Cortex of kidney (tissue), 1 donor: ENCODE measurements at places on chromosomes 7 and 10.

DNA sequence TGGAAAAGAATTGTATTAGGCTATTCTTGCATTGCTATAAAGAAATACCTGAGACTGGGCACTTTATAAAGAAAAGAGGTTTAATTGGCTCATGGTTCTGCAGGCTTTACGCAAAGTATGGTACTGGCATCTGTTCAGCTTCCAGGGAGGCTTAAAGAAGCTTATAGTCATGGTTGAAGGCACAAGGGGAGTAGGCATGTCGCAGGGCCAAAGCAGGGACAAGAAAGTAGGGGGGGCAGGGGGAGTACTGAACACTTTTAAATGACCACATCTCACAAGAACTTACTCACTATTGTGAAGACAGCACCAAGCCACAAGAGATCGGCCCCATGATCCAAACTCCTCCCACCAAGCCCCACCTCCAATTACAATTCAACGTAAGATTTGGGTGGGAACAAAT, 152.5 kb upstream of the PHF14 start:
- DNase-seq = no peak

GRCh38 chr10:96835899-96836298, 3.8 kb downstream of the LCOR start:
- DNase-seq = no peak

- no peak for DNase-seq
Observed at GRCh38 chr10:128035557-128035973, 90.7 kb downstream of the MKI67 start.

GRCh38 chr10:78209970-78210369, 176.3 kb downstream of the RPS24 start:
- DNase-seq = no peak

DNA sequence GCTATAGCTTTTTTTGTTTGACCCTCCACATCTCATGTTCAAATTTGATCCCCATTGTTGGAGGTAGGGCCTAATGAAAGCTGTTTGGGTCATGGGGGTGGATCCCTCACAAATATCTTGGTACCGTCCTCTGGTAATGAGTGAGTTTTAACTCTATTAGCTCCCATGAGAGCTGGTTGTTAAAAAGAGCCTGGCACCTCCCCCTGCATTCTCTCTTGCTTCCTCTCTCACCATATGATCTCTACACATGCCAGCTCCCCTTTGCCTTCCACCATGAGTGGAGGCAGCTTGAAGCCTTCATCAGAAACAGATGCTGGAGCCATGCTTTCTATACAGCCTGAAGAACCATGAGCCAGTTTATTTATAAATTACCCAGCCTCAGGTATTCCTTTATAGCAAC, 43.0 kb upstream of the IMMP2L start:
- DNase-seq = no peak

GRCh38 chr7:157009778-157010587, 480 bp downstream of the MNX1 start:
- no peak for DNase-seq

- no peak for DNase-seq
Observed at GRCh38 chr10:125213541-125214282, 53.3 kb upstream of the CTBP2 start.

GRCh38 chr10:72762042-72762441, 70.1 kb downstream of the MCU start:
- DNase-seq = no peak

GRCh38 chr10:118730756-118731456, 23.9 kb downstream of the CACUL1 start:
- DNase-seq = no peak

GRCh38 chr7:47299496-47299895, 282.4 kb downstream of the TNS3 start:
- no peak for DNase-seq

DNA sequence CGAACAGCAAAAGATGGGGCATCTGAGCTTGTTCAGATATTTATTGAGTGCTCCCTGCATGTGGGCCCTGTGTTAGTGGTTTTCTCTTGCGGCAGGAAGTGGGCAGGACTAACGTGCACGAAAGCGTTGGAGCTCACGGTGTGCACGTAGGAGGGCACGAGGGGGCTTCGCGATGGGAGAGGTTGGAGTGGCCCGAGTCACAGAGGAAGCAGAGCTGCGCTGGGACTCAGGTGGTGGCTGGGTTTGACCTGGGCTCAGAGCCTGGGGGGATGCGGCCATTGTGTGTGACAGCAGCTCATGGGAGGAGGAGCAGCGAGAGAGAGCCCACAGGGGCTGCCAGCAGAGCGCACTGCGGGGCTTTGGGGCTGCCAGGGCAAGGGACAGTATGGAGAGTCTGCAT, 7.7 kb downstream of the ZSCAN25 start:
- no peak for DNase-seq

- no peak for DNase-seq
Observed at GRCh38 chr7:34109936-34110780, 204.8 kb downstream of the BMPER start.

- DNase-seq = no peak
Observed at GRCh38 chr7:118420888-118421287, 196.4 kb downstream of the ANKRD7 start.

DNA sequence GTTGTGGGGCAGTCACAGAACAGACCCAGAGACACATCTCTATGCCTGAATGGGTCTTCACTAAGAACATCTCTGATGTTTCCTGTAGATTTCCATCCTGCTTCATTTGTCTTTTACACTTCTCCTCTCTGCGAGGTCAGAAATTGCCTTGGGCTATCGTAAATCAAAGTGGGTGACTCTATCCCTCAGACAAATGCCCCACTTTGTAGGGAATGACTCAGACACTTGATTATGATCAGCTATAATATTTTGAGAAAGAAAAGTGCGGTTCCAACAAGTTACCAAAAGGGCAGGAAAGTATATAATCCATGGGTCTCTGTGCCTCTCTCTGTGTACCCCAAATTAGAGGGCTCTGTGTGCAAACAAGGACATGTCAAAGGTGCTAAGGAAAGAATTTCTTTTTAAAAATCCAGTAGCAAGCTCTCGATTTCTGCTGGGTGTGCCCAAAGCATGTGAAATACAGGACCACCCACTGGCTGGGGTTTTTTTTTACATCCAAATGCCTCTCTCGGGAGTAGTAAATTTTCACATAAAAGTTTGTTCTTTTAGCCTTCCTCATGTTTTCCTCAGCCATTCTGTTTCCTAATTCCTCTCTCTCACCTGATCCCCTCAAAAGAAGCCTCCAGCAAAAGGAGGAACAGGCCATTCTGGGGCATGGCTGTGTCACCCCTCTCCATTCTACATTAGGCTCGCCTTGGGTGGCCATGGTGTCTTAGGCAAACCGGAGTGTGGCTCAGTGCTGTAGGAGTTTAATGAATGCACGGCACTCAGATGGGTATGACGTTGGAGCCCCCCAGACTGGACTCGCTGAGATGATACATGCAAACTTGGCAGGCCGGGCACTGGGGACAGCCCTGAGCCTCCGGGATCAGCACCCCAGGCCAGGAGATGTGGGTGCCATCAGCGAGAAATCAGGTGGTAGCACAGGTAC, 6.3 kb upstream of the OPN4 start:
- DNase-seq = no peak

- DNase-seq = no peak
Observed at GRCh38 chr10:10860455-10860976, 157.2 kb upstream of the CELF2 start.

- no peak for DNase-seq
Observed at GRCh38 chr7:49635800-49636199, 137.6 kb upstream of the VWC2 start.
